ENCODE measurements at places on chromosomes 2 and 18.

GRCh38 chr2:234433201-234433600 is 63.7 kb downstream of the ARL4C start:
- DNase-seq, result no peak

- DNase-seq, result no peak
These were observed 216.9 kb downstream of the ARHGAP15 start for GRCh38 chr2:143345887-143346787.

GRCh38 chr2:9639000-9639602 is 8.3 kb upstream of the YWHAQ start:
- DNase-seq, result no peak

DNA sequence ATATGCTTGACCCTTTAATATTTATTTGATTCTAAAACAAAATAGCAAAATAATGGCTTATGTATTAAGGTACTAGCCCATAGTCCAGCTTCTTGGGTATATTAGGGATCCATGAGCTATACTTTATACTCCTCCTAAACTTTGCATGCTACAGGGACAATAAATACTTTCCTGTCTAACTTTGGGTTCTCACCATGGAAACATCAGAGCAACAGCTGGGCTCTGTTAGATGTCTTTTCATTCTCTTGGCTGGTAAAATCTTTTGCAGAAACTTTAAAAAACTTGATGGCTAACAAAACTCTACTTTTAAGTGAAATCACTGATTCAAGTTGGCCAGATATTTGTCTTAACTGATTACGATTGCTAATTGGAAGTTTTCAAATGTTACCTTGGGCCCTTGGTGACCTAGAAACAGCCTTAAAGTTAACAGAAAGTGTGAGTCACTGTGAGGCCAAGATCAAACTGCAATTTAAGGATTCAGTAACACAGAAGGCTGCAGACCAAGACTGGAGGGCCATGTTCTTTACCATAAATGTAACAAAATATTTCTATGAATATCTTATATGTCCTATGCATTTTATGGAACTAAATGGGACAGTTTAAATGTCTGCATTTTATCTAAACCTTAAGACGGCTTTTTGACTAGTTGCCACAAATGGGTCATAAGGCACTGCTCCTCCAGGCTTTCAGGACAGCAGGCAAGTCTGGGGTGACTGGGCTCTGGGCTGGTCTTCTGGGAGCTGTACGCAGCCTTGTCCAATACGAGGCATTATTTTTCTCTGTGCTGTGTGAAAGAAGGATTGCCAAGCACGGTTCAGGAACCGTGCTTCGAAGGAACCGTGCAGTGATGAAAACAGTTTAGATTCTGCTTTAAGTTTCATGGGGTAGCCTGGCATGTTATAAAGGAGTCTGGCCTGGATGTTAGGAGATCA is 188.5 kb downstream of the TPGS2 start:
- DNase-seq, result no peak

GRCh38 chr2:25567406-25567805 is 106.0 kb downstream of the DTNB start:
- DNase-seq, result no peak

DNA sequence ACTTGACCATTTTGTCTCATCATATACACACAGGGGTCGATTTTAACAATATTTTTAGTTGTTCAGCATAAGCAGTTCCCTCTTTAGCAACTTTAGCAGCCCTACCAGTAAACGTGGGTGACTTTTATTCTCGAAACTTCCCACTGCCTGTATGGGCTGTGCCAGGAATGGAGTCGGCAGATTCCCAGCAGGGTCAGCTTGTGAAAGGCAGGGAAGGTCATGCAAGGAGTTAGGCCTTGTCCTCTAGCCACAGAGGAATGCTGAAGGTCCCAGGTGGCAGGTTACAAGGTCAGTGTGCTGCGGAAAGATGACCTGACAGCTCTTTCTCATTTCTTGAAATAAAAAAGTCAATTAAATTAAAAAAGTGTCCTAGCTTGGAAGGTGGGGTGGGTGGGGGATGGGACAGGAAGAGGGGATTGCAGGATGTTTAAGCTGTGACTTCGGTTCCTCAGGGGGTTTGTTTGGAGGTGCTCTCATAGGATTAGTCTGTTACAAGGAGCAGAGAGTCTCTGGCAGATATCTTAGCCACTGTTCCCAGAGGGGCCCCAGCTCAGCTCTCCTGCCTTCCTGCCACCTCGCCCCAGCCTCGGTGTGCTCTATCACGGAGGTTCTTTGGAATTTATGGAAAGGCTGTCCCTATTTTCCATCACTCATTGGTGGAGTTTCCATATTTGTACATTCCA is 21.4 kb downstream of the DRC1 start:
- no peak for DNase-seq

DNA sequence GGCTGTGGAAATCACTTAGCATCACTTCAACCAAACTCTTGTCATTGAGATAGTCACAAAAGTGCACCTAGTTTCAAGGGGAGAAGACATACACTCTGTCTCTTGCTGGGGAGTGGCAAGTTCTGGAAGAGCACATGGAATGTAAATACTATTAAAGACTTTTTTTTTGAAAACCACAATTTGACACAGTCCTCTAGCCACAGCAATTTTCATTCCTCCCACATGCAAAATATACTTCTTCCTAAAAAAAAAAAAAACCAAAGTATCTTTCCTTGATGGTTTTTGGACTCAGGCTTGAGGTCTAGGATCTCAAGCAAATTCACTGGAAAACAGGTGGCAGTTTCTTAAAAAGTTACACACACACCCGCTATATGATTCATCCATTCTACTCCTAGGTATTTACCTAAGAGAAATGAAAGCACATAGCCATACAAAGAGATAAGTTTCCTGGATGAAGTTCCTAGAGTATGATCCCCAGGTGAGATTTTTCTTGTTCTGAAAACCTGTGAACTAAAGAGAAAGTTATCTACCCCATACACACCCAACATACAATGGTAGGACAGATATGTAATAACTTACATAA is 295.8 kb downstream of the SP3 start:
- DNase-seq, result no peak

DNA sequence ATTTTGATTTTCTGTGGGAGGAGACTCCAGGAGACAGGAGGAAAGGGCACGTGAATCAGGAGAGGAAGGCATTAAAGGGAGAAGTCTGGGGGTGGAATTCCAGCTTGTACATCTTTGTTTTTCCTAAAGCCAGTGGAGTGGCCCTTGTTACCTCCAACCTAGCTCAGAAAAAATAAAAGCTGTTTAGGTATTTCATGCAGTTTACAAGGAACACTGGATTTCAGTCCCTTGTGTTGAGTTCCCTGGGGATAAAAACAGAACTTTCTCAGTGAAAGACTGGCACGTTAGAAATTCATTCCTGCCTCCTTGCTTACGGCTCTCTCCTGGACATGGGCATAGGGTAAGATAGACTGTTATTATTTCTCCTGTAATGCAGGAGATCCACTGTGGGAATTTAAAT is 170.2 kb downstream of the ZEB2 start:
- DNase-seq, result no peak

GRCh38 chr2:69054431-69054830 is 41.5 kb downstream of the ANTXR1 start:
- no peak for DNase-seq

DNA sequence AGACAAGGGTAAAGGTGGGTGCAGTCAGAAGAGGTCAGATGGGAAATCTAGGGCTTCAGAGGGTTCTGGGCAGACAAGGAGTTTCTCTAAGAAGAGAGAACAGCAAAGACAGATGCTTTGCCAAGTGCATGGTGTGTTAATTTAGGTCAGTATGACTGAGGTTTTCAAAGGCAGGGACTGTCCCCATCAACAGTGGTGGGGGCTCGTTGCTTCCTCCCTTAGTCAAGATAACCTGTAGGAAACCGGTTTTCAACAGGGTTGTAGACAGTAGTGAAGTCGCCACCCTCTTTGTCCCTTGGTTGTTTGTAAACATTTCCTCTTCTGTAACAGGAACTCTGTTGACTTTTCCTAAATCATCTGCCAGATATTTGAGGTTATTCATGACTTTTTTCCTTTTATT is 11.6 kb downstream of the RAB12 start:
- no peak for DNase-seq

DNA sequence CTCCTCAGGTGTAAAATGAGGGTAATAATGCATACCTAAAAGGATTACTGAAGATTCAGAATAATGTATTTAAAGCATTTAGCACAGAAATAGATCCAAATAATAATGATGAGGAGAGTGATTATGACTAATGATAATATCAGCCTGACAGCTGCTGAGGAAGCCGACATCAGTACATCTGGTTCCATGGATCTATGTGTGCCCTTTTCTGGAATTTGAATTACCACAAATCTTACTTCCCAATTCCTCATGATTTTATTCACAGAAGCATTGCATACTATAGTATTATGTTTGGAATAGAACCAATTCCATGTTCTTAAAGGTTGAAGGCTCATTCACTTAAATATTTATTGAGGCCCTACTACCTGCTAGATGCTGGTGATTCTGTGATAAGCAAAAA is 248.9 kb upstream of the THUMPD2 start:
- no peak for DNase-seq

DNA sequence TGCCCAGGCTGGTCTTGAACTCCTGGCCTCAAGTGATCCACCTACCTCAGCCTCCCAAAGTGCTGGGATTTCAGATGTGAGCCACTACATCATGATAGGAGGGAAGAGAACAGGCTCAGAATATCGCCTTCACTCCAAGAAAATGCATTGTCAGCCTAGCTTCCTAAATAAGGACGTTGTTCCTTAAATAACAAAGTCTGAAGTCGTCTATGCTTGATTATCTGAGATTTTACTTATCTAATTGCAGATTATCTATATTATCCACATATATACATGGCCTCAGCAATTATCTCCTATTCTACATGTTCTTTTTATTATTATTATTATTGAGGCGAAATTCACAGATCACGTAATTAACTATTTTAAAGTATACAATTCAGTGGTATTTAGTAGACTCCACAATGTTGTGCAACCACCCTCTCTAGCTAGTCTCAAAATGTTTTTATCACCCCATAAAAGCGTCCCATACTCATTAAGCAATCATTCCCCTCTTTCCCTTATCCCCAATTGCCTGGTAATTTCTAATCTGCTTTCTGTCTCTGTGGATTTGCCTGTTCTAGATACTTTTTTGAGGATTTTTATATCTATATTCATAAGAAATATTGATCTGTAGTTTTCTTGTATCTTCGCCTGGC is 95.1 kb upstream of the RFX8 start:
- no peak for DNase-seq

DNA sequence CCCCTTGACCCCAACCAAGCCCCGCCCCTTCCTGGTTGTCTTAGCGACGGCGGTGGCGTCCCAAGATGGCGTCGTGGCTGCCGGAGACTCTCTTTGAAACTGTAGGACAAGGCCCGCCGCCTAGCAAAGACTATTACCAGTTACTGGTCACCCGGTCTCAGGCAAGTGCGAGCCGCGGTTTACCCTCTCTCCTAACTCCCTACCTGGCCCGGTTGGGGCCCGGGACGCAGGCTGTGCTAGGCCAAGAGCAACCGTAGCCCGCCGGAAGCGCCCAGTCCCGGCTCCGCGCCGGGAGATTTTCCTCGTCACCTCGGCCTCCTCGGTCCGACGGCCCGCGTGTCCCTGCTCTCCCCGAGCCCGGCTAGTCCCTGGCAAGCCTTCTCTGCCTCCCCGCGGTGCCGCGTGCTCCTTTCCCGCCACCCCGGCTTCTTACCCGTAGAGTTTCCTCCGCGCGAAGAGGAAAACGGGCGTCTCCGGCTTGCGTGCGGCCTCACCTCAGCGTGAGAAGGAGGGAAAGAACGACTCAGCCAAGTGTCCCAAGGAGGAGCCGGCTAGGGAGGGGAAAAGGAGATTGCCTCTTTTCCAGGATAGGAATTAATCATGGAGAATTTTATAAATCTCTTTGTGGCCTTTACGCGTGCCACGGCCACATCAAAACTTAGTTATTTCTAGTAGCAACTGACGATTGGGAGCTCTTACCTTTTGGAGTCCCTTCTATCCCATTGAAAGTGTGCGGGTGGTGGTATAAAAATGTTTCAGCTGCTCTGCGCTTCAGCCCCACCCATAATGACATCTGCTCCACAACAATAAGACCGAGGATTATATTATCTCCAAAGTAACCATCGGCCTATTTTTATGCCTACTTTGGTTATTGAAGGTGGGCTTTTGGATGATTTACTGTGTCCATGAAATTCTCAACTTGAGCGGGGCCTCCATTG is at the start of gene FBXO36:
FBXO36 (plus strand) TSS at position 55 of the 938 bp plus-strand sequence; CDS start at position 66, 11 bp downstream.
- DNase-seq, result no peak

DNA sequence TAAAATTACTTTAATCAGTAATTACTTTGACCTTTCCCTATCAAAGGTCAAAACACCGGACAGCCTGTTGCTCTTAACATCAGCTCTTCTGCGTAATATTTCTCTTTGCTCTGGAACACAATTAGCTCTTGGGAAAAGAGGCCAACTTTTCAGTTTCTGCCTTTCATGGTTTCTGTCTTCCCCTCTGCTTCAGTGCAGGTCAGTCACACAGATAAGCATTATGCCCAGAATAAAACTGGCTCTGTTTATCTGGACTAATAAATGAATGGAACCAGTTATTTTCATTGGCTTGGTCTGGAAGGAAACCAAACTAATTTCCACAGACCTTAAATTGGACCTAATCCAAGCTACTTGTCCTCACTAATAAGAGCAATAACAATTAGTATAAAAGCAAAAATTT is 26.2 kb upstream of the GALNT3 start:
- DNase-seq, result no peak

DNA sequence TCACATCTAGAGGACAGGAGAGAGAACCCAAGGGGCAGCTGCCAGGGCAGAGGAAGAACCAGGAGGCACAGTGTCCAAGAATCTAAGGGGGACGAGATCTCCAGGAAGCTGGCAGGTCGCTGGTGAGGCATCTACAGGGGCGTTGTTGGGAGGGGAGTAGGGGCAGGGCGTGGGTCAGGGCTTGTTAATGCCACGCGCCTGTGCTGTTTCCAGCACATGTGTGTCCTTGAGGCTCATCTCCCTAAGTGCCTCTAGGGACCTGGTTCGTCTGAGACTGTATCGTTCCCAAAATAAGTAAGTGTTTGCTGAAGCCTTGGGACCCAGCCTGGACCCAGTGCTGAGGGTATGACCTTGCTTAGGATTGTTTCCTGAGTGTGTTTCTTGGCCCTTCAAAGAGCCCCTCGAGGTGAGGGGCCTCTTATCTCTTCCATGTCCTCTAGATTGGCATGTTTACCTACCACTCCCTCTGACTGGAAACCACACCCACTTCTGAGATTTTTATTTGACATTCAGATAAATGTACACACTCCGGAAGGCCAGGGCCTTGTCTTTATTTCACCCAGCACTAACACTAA is 22.2 kb downstream of the HK2 start:
- DNase-seq, result no peak

DNA sequence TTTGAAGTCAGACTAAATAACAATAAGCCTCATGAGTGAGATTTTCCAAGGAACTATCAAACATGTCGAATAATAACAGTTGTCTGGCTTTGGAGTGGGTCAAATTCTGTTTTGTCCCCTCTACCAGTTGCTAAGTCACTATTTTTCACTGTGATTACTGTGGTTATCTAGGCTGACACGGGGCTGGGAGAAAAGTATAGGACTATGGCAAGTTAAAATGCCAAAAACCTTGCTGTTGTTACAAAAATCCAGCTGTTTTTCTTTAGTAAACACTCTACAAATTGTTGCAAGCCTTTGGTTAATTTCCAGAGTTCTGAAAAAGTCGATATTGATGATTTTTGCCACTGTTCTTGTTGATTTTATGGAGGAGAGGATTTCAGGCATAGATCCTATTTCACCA is 1.5 kb downstream of the CFAP210 start:
- no peak for DNase-seq

- no peak for DNase-seq
These were observed 4.7 kb upstream of the ECEL1 start for GRCh38 chr2:232492236-232492848.

GRCh38 chr2:22449696-22450095 is 935.3 kb upstream of the KLHL29 start:
- no peak for DNase-seq

GRCh38 chr2:60847854-60848253 is 33.5 kb upstream of the REL start:
- no peak for DNase-seq
